ENCODE measurements at places on chromosomes 1 and 21.

- DNase-seq = no peak
Measured at GRCh38 chr1:96688767-96689166, 32.8 kb upstream of the PTBP2 start.

GRCh38 chr1:86466986-86467385 is 1.7 kb upstream of the CLCA1 start:
- no peak for DNase-seq

DNA sequence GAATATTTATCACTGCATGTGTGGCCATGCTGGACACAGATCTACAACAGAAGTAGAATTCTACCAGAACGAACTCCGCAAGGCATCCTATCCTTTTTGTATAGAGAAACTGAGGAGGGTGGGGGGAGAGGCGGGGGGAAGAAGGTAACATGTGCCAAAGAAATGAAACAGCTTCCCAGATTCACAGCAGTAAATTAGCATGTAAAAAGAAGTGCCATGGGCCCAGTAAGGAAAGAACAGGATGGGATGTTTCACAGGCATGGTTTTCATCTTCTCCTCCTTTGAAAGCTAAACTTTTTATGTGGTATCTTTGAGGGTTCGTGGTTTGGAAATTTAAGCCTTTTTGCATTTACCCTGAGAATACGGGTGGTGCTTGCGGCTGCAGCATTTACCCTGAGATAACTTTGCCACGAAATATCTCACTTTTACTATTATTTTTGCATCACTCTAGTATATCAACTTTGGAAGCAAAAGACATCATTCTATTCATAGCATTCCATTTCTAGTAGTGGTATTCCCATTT is 168.9 kb downstream of the TPR start:
- DNase-seq = no peak

DNA sequence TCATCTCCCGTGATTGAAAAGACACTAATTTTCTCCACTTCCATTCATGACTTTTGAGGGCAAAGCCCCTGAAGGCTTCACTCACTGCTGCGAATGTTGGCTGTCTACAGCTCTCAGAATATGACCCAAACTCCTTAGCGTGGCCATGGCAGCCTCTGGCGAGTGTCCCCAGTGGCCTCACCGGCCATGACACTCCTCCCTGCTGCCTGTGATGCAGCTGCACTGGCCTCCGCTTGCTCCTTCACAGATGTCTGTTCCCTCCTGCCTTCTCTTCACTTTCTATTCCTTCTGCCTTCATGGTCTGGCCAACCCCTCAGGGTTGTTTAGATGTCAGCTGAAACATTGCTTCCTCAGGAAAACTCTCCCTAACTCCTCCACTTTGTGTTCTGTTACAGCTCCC is 30.8 kb upstream of the PTPRF start:
- DNase-seq = no peak

GRCh38 chr1:77413541-77414335 is 131.9 kb downstream of the AK5 start:
- DNase-seq = no peak

GRCh38 chr21:46431884-46432488 is 26.7 kb upstream of the DIP2A start:
- DNase-seq = no peak

DNA sequence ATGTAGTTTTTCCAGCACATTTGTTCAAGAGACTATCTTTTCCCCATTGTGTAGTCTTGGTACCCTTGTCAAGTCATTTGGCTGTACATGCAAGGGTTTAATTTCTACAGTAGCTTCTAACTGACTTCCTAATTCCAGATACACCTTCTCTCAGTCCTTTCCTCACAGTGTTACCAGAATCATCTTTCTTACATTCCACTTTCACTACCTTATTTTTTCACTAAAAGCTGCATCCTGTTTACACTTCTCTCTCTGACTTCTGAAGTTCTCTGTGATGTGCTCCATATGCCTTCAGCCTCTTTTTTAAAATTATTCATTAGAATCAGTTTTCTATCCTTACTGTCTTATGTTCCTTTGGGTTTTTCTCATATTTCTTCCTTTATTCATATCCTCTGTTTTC is 57.1 kb upstream of the RWDD3 start:
- DNase-seq = no peak

DNA sequence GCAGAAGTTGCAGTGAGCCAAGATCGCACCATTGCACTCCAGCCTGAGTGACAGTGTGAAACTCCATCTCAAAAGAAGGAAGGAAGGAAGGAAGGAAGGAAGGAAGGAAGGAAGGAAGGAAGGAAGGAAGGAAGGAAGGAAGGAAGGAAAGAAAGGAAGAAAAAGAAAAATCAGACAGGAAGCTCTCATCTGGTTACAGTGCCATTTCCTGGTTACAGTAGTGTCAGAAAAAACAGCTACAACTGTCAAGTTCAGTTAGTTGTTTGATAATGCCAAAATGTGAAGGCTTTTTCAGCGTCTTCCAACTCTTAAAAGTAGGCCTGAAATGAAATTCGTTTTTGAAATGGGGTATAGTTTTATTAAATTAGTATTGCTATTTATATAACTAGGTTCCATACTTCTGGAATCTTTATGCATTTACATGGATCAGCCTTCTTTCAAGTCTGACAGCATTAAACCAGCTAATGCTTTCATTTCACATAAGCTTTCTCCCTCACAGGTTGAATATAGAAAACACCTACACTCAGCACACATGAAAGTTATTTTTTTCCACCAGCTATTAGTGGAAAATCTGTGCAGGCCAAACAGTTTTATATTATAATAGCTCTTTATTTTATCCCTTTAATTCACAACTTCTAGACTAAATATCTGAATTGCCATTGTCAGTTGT is 21.2 kb downstream of the PTPN22 start:
- DNase-seq = no peak

- DNase-seq = no peak
Measured at GRCh38 chr1:117639741-117640140, 33.9 kb downstream of the TENT5C start.

DNA sequence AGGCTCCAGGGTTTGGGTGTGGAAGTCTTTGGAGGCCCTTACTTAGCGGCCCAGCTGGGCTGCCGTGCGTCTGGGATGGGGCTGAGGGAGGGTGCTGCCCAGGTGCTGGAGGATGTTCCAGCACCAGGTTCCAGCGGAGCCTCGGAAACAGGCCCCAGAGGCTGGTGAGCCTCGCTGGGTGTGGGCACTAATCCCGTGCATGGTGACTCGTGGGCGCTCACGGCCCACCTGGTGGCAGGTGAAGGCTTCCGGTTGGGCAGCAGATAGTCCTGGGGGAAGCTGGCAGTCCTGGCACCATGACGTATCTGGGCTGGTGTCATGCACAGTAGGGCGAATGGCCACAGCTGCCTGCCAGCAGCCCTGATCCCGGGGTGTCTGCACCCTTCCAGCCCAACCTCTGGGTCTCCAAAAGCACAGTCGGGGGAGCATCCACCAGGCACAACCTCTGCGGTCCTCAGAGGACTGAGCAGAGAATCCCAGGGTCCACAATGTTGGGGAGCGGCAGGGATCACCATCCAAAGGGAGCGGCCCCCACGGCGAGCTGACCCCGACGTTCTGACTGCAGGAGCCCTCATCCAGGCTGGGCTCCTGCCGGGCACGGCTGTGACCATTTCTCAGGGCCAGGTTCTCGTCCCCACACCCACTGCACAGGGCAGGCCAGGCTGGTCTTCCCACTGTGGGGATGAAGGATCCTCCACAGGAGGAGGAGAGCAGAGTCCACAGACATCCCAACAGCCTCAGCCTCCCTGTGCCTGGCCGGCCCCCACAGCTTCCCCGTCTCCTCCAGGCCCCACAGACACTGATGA is 25.3 kb downstream of the FTCD start:
- DNase-seq = no peak

GRCh38 chr21:14982336-14982735 is 82.5 kb downstream of the NRIP1 start:
- DNase-seq = no peak

- no peak for DNase-seq
Measured at GRCh38 chr1:196515904-196516303, 92.3 kb downstream of the KCNT2 start.

DNA sequence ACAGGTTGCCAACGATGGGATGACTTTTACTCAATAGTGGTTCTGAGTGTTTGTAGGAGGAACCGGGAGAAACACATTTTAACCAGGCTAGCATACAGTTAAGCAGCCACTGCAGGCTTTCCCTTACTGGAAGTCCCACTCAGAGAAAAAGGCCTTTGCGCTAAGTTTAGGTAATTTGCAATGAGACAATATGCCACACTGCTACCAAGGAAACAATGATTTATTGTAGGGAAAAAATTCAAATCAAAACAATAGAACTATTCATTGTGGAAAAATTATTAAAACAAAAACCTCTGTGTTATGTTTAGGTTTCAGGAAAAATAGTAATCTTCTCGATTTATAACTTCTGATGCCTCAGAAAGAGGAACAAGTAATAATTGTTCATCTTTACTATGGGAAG is 51.4 kb upstream of the CR2 start:
- no peak for DNase-seq

GRCh38 chr1:221886743-221887414 is 145.0 kb upstream of the DUSP10 start:
- no peak for DNase-seq

DNA sequence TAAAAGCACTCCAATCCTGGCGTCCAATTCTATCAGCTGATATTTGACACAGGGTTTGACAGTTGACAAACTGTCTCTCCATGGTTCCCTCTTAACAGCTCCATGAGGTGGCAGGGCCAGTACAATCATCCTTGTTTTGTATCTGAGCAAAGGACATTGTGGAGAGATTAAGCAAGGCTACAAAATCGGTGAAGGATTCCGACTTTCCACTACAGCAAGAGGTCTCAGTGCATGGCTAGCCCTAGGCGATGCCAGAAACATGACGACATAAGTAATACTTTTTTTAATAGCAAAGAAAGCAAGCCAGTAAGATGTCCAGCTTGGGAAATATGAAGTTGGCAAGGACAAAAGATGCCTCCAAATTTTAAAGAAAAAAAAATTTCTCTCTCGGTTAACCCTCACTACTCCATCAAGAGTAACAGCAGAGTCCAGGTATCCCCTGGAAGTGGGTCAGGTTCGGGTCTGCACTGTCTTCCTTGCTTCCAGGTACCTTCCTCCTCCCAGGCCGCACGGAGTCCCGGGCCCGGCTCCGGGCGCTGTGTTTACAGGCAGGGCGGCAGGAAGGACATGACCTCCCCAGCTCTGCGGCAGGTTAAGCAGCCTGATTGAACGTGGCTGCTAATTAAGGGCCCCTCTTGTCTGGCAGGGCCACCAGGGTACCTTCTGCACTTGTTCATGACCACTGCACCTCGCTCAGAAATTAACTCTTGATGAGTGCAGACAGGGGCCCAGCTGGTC is 106.1 kb downstream of the SIM2 start:
- DNase-seq = no peak

DNA sequence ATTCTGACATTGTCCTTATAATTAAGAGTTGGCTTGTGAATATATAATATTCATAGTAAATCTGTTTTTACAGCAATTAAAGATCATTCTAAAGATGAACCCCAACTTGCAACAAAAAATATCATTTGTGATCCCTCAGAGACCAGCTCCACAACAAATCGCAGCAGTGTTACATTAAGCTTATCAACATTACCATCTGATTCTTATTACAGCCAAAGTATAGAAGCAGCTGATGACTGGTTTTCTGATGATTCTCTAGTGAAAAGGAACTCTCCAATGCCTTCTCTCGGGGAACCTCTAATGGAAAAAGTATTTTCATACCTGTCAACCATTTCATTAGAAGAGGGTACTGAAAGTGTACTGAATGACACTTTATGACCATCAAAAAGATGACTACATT is 45.4 kb downstream of the C1orf185 start:
- no peak for DNase-seq

GRCh38 chr1:61605607-61606321 is 119.2 kb downstream of the TM2D1 start:
- no peak for DNase-seq

DNA sequence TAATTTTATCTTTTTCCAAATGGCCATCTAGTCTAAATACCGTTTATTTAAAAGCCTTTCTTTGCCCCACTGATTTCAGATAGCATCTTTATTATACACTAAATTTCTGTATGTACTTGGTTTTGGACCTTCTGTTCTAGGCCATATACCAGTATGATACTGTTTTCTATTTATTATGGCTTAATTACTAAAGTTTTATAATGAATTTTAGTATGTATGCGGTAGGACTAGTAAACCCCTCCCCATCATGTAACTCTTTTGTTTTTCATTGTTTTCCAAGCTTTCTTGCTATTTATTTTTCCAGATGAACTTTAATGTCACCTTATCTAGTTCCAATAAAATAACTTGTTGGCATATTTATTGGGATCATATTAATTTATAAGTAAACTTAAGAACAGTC is 29.9 kb downstream of the KLHL20 start:
- DNase-seq = no peak

DNA sequence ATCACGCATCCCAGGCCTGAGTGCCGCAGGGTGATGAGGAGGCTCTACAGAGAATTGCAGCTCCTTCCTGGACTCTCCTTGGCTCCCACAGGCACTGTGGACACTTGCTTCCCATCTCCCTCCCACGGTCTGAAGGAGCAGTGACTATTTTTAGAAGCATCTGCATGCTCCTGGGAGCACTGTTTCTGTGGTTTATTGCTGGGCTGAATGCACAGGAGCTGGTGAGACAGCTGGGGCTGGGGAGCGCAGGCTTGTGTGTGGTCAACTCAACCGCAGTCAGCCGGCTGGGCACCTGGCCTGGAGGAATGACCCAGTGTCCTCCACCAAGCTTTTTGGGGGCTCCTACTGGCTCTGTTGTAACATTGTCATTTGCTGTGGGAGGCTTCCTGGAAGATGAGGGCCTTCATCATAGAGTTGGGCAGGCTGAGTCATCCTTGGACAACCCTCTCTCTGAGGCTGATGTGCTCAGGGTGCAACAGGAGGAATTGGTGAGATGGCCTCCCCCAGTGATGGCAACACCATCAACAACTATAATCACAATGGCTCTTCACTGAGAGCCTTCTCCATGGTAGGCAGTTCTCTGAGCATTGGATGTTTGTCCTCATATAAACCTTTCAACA is 1.7 kb downstream of the NFASC start:
- DNase-seq = no peak

GRCh38 chr1:115714572-115715141 is 53.9 kb downstream of the CASQ2 start:
- DNase-seq = no peak

DNA sequence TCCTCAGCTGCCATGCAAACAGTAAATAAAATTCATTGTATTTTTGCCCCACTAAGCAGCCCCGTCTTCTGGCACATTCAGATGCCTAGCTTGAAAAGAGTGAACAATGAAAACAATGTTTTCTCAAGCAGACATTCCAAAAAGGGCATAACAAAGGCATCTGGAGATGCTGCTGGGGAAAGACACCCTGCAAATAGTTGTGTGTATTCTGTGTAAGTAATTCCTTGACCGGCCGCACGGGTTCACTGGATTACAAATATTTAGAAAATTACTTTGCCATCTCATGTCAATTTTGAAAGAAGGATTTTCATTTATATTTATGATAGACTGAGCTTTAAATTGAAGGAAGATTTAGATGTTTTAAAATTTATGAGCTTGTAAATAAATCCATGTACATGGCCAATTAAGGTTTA is 142.2 kb downstream of the SLC45A1 start:
- DNase-seq = no peak
